Activated naive CD8-positive, alpha-beta T cell treated with anti-CD3 and anti-CD28 coated beads, Interleukin-2, amount 10 ng/mL, durations not matched to agents 7 days and 5 days (primary cell): ENCODE measurements at places on chromosomes 3 and 15. TPM values are rescaled to one million over a fixed set of nuclear protein-coding genes. Genes with fewer than 3 reads are reported as not detected.

DNA sequence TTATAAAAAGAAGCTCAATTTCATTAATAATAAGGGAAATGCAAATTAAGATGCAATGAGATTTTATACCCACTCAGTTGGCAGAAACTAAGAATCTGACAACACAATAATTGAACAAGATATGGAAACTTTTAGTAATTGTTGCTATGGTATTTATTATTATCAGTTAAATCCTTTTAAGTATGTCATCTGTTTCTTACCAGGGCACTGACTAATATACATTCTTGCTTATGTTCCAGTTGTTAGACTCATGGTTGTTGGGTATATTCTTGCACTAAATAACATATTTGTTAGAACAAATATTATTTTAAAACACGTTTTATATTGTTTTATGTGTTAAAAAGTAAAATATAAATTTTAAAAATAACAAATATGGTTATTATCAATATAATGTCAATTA is 690.3 kb downstream of the MECOM start:
- no peak overlapping the region for H3K27ac ChIP-seq
- H3K4me3 ChIP-seq = no peak overlapping the region
- DNase-seq = no peak
- H3K4me1 ChIP-seq = no peaks in the 10 kb centered on the region

The GABRB3 gene
- not detected for total RNA-seq

DNA sequence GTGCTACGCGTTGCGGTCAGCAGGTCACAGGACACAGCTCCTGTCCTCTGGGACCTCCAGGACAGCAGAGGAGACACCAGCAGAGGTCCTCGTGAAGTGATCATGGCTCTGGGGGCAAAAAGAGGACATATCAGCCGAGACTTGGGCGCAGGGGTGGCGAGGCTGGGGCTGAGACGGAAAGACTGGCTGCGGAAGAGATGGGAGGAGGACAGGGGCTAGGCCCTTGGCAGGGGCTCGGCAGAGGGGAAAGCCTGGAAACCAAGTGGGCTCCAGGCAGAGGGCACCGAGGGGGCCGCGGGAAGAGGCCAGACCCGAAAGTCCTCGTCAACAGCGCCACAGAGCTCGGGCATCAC is 4.9 kb upstream of the CFAP100 start:
- H3K27me3 ChIP-seq = peaks cover 53% of the 10 kb centered on the region
- H3K4me3 ChIP-seq = peak overlapping the region; percentile 26

The SLC9A9 gene
- 13.2 TPM for total RNA-seq

The USP19 gene
- total RNA-seq = 78.2 TPM

The ASB7 gene
- total RNA-seq = 21.1 TPM

- no peak for DNase-seq
- no peak overlapping the region for H3K4me3 ChIP-seq
- H3K36me3 ChIP-seq = no peaks in the 10 kb centered on the region
- H3K27me3 ChIP-seq = no peaks in the 10 kb centered on the region
- H3K27ac ChIP-seq = no peak overlapping the region
Measured at GRCh38 chr15:74531144-74531811, 9.7 kb upstream of the ARID3B start.

- H3K27ac ChIP-seq = no peak overlapping the region
- peaks cover 10% of the 10 kb centered on the region for H3K27me3 ChIP-seq
- H3K4me1 ChIP-seq = peaks cover 2% of the 10 kb centered on the region
- H3K36me3 ChIP-seq = no peaks in the 10 kb centered on the region
- DNase-seq = no peak
Measured at GRCh38 chr15:72176159-72176558, 21.4 kb downstream of the GRAMD2A start.

- no peaks in the 10 kb centered on the region for H3K36me3 ChIP-seq
- H3K4me3 ChIP-seq = no peak overlapping the region
- no peak overlapping the region for H3K27ac ChIP-seq
- no peak for DNase-seq
Measured at GRCh38 chr3:167863811-167864551, 128.5 kb downstream of the SERPINI1 start.

- DNase-seq = peak; percentile 36
- H3K36me3 ChIP-seq = no peaks in the 10 kb centered on the region
- peak overlapping the region; percentile 34 for H3K27ac ChIP-seq
- peaks cover 18% of the 10 kb centered on the region for H3K4me1 ChIP-seq
Measured at GRCh38 chr3:32335365-32336112, 56.1 kb upstream of the CMTM7 start.

The ADGRG7 gene
- total RNA-seq = not detected

- H3K27me3 ChIP-seq = no peaks in the 10 kb centered on the region
- DNase-seq = no peak
- no peak overlapping the region for H3K4me3 ChIP-seq
- H3K27ac ChIP-seq = no peak overlapping the region
Measured at GRCh38 chr3:37249717-37250116, 75.3 kb upstream of the LRRFIP2 start.

The FEZF2 gene
- total RNA-seq = not detected

DNA sequence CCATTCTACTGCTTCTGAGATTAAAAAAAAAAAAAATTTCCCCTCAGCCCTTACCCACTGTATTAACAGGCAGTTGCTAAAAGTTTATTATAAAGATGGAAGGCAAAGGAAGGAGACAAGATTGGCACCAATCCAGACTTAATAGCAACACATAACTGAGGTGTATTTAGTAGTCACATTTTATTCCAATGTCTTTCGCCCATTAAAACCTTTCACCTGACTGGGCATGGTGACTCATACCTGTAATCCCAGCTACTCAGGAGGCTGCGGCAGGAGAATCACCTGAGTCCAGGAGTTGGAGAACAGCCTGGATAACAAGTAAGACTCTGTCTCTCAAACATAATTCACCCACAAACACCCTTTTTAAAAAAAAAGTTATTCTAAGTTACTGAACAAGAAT is 4.4 kb downstream of the ACAP2 start:
- peaks cover 15% of the 10 kb centered on the region for H3K4me1 ChIP-seq
- no peaks in the 10 kb centered on the region for H3K27me3 ChIP-seq
- no peak for DNase-seq
- H3K36me3 ChIP-seq = peaks cover 16% of the 10 kb centered on the region
- H3K27ac ChIP-seq = no peak overlapping the region

GRCh38 chr15:39682366-39682765 is 100.3 kb downstream of the FSIP1 start:
- peaks cover 1% of the 10 kb centered on the region for H3K4me1 ChIP-seq
- no peaks in the 10 kb centered on the region for H3K36me3 ChIP-seq
- H3K27me3 ChIP-seq = peaks cover 8% of the 10 kb centered on the region

The GOLGA6L10 gene
- 4.2 TPM for total RNA-seq
